ENCODE measurements at places on chromosomes 1 and 21.
A peak's percentile ranks its signal among the peaks of the same experiment; 100 is the strongest.

- no peak for DNase-seq
Observed at GRCh38 chr1:24226749-24227148, 39.7 kb upstream of the IFNLR1 start.

- no peak for DNase-seq
Observed at GRCh38 chr1:207713529-207713928, 38.3 kb upstream of the CD46 start.

DNA sequence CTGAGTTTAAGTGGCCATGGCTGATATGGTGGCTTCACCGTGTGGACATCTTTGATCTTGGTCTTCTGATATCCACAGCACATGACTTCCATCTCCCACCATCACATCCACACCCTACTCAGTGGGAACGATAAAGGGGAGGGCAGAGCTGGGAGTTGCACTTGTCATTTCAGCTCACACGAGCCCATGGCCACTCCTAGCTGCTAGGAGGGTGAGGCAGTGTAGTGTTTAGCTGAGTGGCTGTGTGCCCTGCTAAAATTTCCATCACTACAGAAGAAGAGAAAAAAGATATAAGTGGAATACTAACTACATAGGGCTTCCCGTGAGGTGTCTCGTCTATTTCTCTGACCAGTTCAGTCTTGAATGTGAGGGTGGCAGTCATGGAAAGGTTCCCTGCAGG lies 123.3 kb upstream of the EDN2 start:
- DNase-seq: no peak

GRCh38 chr1:234216116-234216703 lies 157.0 kb upstream of the COA6 start:
- no peak for DNase-seq

GRCh38 chr1:9861360-9861759 lies 37.6 kb upstream of the CLSTN1 start:
- DNase-seq: no peak

DNA sequence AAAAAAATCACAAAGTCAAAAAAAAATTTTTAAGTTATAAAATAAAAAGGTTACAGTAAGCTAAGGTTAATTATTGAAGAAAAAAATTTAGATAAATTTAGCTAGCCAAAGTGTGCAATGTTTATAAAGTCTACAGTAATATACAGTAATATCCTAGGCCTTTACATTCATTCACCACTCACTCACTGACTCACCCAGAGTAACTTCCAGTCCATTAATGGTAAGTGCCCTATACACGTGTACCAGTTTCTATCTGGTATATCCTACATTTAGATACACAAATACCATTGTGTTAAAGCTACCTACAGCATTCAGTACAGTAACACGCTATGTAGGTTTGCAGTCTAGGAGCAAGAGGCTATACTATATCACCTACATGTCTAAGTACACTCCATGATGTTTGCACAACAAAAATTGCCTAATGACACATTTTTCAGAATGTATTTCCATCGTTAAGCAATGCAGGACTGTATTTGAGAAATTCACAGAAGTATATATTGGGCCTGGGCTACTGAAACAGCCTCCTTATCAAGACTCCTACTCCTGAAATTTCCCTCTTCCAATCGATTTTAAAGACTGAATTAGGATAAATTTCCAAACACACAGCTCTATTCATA lies 155.1 kb downstream of the COP1 start:
- DNase-seq: no peak

DNA sequence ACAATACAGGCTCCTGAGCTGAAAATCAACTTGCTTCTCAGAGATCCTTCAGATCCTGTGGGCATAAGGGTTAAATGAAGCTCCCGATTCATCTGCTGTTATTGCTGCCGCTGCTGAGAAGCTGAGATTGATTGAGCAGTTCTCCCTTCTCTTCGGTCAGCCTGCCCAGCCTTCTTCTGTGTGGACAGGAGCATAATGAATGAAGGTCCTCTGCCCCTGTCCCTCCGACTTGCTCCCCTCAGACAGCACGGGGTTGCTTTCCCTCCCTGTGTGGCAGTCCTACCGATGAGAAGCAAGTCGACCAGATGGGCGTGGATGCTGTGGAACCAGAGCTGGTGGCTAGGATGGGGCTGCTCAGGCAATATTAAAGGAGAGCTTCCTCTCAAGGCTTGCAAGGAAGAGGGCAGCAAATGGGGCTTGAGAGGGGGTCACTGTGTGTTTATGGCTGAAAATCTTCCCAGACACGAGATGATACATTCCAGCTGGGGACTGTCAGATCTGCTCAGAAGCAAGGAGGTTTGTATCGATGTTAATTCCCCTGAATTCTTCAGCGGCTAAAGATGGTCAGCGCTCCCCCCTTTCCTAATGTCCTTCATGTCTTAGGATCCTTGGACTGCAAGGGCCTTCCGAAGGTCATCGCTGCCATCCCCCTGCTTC lies 63.9 kb upstream of the GOLT1A start:
- DNase-seq: no peak

GRCh38 chr1:233088613-233089012 lies 138.2 kb downstream of the NTPCR start:
- no peak for DNase-seq

DNA sequence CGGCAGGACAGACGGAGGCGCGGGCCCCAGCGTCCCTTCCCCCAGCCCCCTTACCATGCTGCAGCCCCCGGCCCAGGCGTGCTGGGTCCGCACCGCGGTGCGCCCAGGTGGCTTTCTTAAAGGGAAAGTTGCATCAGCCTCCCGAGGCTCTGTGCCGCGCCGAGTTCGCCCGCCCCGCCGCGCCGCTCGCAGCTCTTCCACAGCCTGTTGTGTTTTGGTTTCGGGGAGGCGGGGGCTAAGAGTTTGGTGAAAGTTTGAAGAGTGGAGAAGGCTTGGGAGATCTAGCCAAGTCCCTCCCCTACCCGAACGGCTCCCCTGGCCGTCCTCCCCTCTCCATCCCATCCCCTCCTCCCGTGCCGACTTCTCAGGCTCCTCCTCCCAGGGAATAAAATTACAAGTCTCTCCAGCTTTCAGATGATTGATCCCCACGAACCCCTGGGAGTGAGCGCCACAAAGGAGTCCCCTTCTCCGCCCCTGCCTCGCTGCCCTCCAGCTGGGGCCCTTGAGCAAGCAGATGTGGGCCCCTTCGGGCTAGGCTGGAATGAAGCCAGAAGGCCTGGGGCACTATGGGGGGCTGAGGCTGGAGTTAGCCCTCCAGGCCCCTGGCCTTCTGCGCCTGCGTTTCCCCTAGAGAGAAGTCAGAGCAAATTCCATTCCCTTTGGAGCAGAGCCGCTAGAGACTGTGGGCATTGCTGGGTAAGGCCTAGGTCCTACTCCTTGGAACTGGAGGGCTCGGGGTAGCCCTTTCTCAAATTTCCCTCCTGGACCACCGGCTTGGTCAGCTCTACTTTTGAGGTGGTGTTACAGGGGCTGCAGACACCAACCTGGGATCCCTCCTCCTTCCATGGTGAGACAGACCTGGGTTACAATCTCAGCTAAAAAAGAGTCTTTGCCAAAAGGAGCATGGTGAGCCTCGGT lies at the start of gene SLC6A9:
Gene SLC6A9, minus strand, starts transcription at position 211 of the 918 bp plus-strand sequence. CDS start 7,185 bp downstream, outside the sequence.
- DNase-seq: peak; percentile 41

GRCh38 chr1:8063298-8064036 lies 37.4 kb upstream of the ERRFI1 start:
- no peak for DNase-seq

GRCh38 chr21:46431884-46432488 lies 26.7 kb upstream of the DIP2A start:
- DNase-seq: no peak

DNA sequence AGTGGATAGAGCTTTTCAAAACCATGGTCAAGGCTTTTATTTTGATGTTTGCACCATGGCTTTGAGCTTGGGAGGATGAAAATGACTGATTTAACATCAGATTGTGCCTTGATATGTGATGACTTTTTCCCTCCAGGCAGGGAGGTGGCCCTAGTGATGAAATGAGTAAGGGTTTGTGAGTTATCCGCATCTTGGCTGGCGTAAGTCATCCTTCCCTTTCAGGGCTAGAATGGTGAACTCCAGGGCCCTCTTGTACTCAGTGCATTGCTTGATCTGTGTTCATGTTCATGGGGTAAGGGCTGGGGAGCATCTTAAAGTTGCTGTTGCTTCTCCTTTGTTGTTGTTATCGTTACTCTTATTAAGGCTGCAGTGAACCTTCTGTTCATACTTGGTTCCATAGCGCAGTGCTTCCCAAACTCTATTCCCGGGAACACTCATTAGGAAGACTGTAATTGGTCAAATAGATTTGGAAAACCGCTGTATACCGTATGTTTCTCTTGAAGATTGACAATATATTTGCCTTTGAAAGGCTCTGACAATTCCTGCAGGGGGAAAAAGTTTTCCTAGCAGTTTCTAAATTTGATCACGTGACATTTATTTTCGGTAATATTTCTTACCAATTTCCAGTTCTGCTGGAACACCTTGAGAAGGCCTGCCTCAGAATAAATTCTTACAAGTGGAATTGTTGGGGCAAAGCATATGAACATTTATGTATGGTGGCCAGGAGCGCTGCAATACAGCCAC lies 23.1 kb downstream of the GPR137B start:
- no peak for DNase-seq

DNA sequence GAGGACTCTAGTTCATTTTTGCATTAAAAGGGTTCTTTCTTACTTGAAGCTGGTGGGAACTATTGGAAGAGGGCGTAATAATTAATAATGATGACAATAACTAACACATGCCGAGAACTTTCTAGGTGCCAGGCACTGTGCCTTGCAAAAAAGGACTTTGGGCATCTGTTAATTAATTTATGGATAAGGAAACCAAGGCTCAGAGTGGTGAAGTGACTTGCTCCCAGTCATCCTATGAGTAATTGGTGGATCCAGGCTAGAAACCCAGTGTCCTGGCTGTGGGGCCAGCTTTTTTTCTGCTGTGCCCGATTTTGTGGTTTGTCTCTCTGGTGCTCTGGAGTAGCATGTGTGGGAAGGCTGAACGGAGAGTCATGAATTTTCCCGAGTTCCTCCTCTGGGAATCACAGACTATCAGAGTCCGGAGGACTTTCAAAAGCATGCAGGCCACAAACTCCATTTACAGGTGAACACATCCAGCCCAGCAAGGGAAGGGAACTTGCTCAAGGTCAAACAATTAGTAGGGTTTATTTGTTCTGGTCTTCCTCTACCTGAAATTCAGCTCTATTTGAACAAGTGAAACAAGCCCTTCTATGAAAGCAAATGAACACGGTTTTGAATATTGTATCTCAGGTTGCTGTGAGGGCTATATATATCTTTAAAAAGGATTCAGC lies 23.4 kb downstream of the ROR1 start:
- no peak for DNase-seq

DNA sequence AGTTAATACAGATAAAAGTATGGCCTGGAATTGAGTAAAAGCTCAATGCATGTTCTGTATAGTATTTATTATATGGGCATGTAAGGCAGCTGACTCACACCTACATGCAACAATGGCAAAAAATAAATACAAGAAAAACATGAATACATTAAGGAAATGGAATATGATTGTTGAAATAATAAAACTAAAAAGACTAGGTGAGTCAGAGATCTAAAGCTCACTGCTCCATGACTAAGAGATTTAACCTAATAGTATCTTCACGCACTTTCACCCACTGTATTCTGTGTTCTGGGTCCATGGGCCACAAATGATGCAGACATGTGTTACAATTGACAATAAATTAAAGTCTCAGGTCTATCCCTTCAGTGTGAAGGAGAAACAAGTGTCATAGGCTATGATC lies 607.0 kb downstream of the AGBL4 start:
- DNase-seq: no peak

DNA sequence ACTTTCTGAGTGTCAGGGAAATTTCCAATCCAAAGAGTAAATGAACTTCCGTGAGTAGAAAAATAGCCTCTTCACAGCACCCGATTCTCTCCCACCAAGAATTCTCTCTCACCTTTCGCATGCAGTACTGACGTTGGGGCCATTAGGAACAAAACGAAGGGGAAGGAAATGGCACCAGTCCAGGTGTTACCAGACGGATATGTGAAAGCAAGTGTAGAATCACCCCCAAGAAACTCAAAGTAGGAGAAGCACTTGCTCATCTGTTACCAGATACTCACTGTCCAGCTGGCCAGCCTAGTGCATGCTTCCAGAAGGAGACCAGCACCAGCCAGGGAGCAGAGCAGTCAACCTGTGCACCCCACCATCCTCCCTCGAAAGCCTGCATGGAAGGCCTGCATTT lies 55.1 kb downstream of the ITPKB start:
- DNase-seq: no peak

DNA sequence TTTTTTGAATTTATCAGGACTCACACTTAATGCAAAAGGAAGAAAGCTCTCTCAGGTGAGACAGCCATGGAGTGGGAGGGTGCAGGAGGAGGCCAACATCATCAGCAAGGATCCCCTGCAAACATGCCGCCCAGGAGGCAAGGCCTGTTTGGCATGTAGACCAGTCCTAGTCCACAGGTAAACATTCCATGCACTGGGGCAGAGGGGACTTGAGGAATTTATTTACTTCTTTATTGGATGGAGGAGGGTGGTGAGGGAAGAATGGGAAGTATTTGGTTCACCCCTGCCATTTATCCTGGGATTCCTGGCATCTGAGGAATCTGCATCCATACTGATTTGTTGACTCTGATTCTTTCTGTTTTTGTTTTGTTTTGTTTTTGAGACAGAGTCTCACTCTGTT lies 1.5 kb upstream of the UQCRHL start:
- no peak for DNase-seq

DNA sequence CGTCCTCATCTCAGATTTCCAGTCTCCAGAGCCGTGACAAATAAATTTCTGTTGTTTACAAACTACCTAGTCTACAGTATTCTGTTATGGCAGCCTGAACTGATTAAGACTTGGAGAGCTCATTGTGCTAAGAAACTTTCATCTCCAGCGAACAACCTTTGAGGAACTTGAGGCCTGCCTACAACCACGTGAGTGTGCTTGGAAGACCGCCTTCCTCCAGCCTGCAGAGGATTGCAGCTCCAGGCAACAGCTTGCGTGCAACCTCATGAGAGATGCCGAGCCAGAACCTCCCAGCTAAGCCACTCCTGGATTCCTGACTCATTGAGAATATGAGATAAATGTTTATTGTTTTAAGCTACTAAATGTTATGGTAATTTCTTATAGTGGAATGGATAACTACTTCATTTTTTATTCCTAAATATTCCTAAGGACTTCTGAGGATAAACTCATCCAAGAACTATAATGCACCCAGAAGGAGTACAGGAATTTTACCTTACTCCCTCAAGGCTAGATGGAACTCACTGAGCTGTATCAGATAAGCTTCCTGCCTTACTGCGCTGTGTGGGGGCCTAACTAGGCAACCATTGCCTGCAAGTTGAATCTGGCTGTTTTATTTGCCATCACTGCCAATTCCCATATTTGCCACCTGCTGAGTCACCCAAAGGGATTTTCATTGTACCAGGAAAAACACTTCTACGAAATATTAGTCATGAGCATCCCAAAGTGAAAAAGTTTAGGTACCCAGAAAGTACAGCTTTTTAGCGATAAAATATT lies 17.6 kb downstream of the FAM177B start:
- no peak for DNase-seq

- DNase-seq: no peak
Observed at GRCh38 chr21:44449473-44450363, 5.6 kb upstream of the LRRC3 start.
